ENCODE measurements at places on chromosomes 1 and 21.

- no peak for DNase-seq
These were observed 24.9 kb downstream of the FAM163A start for GRCh38 chr1:179767996-179768395.

DNA sequence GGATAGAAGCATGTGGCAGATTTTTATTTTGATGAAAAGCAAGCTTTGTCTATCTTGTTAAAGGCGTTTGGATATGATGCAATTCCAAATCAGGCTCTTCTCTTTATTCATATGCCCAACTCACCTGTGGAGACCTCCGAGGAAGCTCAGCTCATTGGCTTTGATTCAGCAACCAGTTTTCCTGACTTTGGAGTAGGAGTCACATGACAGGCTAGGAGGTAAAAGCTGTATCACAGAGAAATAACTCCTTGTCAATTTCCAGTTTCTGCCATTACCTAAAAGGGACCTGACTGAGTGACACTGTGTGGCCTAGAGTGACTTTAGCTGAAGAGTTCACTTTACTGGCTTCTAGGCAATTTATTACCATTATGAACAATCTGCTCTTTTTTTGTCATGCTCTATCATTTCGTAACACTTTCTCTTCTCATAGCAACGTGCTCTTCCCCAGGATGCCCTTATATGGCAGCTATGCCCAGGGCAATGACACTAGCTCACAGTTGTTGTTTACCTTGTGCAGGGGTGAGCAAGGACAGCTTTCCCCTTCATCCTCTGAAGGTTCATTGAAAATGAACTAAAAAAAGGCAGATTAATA, 107.2 kb downstream of the KCNK1 start:
- DNase-seq, result no peak

GRCh38 chr1:39988618-39989343, 33.8 kb downstream of the MFSD2A start:
- DNase-seq, result peak; percentile 17

DNA sequence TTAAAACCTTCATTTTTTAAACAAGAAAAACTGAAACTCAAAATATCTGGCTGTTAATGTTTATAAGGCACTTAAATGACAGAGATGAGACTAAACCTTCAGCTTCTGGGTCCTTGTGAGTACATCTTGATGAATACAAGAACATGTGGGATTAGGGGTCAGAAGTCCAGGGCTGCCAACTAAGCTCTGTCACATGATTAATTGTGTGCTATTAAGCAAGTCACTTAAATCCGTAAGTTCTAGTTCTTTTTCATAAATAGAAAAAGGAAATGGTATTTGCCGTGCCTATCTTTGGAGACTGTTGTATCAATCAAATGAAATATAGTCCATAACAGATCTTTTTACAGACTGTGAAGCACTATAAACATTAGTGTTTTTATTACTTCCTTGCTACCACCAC, 43.2 kb upstream of the KCTD3 start:
- DNase-seq, result peak; percentile 57

DNA sequence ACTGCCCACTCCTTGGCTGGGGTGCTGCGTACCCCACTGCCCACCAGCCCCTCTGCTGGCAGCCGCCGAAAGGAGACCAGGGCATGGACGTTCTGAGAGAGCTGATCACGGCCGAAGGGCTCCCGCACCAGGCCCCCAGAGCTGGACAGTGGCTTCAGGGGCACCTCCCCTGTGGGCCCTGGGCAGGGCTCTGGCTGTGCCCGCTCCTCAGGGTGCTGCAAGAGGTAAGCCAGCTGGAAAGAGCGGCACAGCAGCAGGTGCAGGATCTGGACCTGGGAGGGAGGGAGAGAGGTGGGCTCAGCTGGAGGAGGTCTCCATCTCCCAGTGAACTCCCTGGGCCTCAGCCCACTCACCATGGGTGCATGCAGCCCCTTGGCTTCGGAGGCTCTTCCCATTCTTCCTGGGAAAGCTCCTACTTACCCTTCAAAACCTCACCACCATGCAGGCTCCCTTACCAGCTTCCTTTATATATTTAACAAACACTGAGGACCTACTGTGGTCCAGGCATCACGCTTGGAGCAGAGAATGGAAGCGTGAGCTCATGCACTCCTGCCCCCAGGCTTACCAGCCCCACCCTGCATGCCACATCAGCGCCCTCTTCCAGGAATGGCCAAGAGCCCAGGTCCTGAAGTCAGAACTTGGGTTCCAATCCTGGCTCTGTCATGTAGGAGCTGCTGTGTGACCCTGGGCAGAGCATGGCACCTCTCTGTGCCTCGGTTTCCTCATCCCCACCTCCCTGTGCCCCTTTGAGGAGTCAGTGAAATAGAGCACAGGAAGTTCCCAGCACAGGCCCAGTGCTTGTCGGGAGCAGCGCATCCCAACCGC, 6.8 kb upstream of the KIF17 start:
- DNase-seq, result no peak
